Lower lobe of right lung (tissue), 2 donors: ENCODE measurements at places on chromosomes 5 and 9. TPM values are rescaled to one million over a fixed set of nuclear protein-coding genes. Genes with fewer than 3 reads are reported as not detected.

GRCh38 chr5:160649304-160649703, 202.7 kb downstream of the ATP10B start:
- H3K36me3 ChIP-seq: no peaks in the 10 kb centered on the region
- H3K4me1 ChIP-seq: no peaks in the 10 kb centered on the region
- H3K4me3 ChIP-seq: no peak overlapping the region
- no peak for DNase-seq

DNA sequence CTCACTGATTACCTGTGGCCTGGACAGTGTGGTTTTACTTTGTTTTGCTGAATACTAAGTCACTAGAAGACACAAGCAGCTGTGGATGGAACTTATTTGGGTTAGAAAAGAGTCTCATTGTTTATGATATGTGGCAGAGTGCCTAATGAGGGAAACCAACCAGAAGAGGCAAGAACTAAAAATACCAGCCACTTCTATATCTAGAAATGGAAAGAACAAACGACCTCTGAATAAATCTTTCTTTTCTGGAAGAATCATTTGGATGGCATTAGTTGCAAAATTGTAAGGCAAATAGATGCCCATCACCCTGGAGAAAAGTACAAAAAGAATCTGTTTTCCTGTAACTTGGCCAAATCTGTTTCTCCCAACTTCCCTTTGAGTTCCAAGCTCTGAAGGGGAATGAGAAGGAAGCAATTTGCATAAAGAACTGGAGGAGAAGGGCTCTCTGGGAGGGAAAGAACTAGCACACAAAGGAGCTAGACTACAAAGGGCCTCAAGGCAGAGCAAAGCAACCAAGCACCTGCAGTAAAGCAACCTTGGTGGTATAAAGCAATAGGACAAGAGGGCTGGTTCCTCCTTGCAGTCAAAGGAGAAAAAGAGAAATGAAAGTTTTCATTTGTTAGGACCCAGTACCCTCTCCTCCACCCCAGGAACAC, 455.4 kb downstream of the CAAP1 start:
- no peak overlapping the region for H3K4me3 ChIP-seq
- DNase-seq: no peak
- H3K4me1 ChIP-seq: no peaks in the 10 kb centered on the region
- H3K27ac ChIP-seq: no peak overlapping the region
- no peaks in the 10 kb centered on the region for H3K27me3 ChIP-seq
- no peaks in the 10 kb centered on the region for H3K36me3 ChIP-seq

DNA sequence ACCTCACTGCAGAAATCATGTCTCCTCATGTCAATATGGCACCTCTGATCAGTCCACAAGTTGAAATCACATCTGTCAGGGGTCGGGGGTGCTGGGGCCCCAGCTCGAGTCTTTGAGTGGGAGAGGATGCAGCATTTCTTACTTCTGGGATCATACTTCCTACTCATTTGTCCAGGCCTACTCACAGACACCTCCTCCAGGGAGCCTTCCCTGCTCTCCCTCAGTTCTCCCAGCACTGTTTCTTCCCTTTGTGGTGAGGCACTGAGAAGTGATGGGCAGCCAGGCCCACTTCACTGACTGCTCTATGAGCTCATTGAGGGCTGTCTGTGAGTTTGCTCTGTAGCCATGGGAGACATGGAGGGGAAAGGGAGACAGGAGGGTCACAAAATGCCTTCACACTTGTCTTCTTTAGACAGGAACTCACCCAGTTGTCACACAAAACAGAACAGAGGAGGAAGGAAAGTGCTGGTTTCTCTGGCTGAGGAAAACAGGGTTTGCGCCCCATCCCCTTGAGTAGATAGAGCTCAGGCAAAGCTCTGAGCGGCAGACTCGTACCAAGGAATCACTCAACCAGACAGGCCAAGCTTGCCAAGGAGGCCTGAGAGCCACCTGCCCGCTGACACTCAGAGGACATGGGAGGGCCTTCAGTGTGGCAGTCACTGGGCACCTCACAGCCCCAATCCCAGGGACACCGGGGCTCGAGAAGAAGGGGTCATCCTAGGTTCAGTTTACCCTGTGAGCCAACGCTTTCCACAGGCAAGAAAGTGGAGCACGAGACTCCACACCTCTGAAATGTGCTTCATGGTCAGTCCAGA, 152.9 kb downstream of the GABBR2 start:
- no peak overlapping the region for H3K27ac ChIP-seq
- no peaks in the 10 kb centered on the region for H3K36me3 ChIP-seq
- no peak overlapping the region for H3K4me3 ChIP-seq
- DNase-seq: no peak
- H3K27me3 ChIP-seq: no peaks in the 10 kb centered on the region

DNA sequence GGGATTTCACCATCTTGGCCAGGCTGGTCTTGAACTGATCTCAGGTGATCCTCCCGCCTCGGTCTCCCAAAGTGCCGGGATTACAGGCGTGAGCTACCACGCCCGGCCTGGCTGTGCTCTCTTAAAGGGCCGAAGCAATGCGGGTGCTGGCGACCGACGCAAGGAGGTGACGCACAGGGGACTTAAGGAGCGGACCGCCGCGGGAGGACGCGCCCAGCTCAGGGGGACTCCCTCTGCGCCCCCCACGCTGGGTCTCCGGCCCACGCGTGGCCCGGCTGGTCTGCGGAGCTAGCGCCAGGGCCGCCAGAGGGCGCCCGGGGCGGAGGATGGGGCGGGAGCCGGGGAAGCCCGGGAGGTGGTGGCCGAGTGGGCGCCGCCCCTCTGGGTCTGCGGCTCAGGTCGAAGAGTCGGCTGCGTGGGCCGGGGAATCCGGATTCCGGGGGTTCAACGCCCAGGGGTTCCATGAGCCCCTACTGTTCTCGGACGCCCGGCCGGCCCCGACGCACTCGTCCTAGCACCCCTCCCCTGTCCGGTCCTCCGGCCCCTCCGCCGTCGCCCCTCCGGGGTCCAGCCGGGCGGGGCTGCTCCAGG, 502 bp upstream of the CERCAM start:
- H3K27me3 ChIP-seq: peaks cover 36% of the 10 kb centered on the region
- peak overlapping the region; percentile 69 for H3K27ac ChIP-seq
- no peaks in the 10 kb centered on the region for H3K36me3 ChIP-seq
- peak overlapping the region; percentile 98 for H3K4me3 ChIP-seq

GRCh38 chr5:157842787-157843186, 16.2 kb downstream of the CLINT1 start:
- peaks cover 5% of the 10 kb centered on the region for H3K36me3 ChIP-seq
- no peak overlapping the region for H3K27ac ChIP-seq
- no peak for DNase-seq

Gene FOXD4L3
- 0.21 TPM for total RNA-seq

Gene SVEP1
- 55.9 TPM for total RNA-seq

DNA sequence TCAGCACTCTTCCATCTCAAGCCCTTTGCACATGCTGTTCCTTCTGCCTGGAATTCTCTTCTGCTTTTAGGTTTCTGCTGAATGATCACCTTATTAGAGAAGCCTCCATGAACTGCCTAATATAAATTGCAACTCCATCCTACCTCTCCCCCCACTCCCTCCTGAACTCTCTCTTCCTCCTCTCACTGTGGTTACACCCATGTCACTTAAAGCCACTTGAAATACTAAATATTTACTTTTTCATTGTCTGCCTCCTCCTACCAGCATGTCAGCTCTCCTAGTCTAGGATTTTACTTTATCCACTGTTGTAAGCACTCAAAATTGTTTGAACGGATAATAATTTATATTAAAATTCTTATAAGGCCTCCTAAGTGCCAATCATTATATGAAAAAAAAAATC, 43.8 kb downstream of the ACTL7B start:
- H3K27ac ChIP-seq: no peak overlapping the region
- H3K4me1 ChIP-seq: peaks cover 6% of the 10 kb centered on the region
- no peaks in the 10 kb centered on the region for H3K27me3 ChIP-seq
- H3K36me3 ChIP-seq: no peaks in the 10 kb centered on the region
- no peak for DNase-seq

Gene CEL
- total RNA-seq: 1.4 TPM

Gene PALM2AKAP2
- 26.2 TPM for total RNA-seq

GRCh38 chr5:15904899-15905830, 274.4 kb downstream of the MARCHF11 start:
- peaks cover 9% of the 10 kb centered on the region for H3K4me1 ChIP-seq
- no peaks in the 10 kb centered on the region for H3K36me3 ChIP-seq
- DNase-seq: no peak
- H3K27me3 ChIP-seq: no peaks in the 10 kb centered on the region
- no peak overlapping the region for H3K4me3 ChIP-seq

DNA sequence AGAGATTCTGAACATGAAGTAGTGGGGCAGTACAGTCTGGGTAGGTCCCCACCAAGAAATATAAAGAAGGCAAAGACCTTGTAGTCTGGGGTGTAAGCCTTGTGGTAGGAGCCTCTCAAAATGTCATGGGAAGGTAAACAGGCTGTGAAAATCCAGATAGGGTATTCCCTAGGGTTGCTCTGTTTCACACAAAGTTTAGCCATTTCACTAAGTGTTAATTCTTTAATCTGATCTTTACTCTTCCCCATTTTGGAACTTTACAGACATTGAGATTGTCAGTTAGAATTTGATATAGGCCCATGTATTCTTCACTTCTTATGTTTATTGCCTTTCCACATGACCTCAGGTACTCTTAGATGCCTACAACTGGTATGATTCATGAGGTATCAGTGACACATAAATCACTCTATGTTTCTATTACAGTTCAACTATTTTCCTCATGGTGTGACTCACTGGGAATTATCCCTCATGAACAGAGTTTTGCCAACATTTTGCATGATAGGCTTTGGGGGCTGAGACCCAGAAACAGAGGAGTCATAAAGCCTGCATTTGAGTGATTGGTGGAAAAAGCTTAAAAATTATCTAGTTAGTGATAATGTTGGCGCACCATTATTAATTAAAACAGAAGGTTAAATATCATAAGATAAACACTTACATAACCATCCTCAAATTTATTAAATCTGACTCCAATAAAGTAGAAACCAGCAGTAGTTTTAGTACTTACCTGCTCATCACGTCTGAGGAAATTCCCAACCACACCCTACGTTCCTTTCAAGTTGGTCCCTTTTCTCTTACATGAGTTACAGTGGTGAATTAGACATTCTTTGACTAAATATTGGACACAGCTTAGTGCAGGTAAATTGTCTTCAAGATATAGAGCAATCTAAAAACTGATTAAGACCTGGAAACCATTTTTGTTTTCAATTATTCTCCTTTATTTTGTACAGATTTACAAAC, 399.8 kb upstream of the MEF2C start:
- H3K27ac ChIP-seq: no peak overlapping the region
- no peaks in the 10 kb centered on the region for H3K27me3 ChIP-seq
- H3K4me1 ChIP-seq: peaks cover 5% of the 10 kb centered on the region
- no peaks in the 10 kb centered on the region for H3K36me3 ChIP-seq
- H3K4me3 ChIP-seq: no peak overlapping the region

- no peaks in the 10 kb centered on the region for H3K27me3 ChIP-seq
- H3K36me3 ChIP-seq: no peaks in the 10 kb centered on the region
- no peak overlapping the region for H3K4me3 ChIP-seq
- DNase-seq: no peak
- H3K27ac ChIP-seq: no peak overlapping the region
Measured at GRCh38 chr5:73821003-73821402, 195.0 kb downstream of the ARHGEF28 start.

Gene SPINK7
- not detected for total RNA-seq

DNA sequence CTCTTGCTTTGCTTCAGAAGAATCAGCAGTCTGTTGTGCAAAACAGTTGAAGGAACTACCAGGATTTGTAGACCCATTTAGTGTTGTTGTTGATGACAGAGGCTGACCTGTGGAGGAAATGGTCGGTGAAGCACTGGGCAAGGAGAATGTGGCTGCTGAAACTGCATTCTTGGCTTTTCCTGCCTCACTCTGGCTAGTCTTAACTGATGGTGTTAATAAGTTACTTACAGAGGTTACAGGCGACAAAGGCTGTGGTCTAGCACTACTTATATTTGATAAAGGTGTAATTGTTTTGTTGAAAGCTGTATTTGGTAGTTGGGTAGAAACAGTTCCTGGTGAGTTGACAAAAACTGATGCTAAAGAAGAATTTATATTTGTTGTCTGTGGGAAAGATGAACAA, 31.5 kb downstream of the MLANA start:
- no peaks in the 10 kb centered on the region for H3K4me1 ChIP-seq
- H3K36me3 ChIP-seq: peaks cover 53% of the 10 kb centered on the region
- no peak overlapping the region for H3K4me3 ChIP-seq
- no peak for DNase-seq
- H3K27ac ChIP-seq: no peak overlapping the region
- no peaks in the 10 kb centered on the region for H3K27me3 ChIP-seq

Gene NUDT12
- total RNA-seq: 11.8 TPM

Gene DDX4
- not detected for total RNA-seq

Gene OR1Q1
- not detected for total RNA-seq

- H3K36me3 ChIP-seq: no peaks in the 10 kb centered on the region
- H3K27ac ChIP-seq: peak overlapping the region; percentile 70
- H3K4me3 ChIP-seq: peak overlapping the region; percentile 65
Measured at GRCh38 chr9:83219924-83220438, 157.0 kb upstream of the RASEF start.

GRCh38 chr5:87535706-87536105, 123.0 kb upstream of the CCNH start:
- no peaks in the 10 kb centered on the region for H3K27me3 ChIP-seq
- H3K4me1 ChIP-seq: no peaks in the 10 kb centered on the region
- DNase-seq: no peak
- H3K36me3 ChIP-seq: no peaks in the 10 kb centered on the region

- H3K4me1 ChIP-seq: peaks cover 10% of the 10 kb centered on the region
- H3K4me3 ChIP-seq: no peak overlapping the region
- no peak overlapping the region for H3K27ac ChIP-seq
- DNase-seq: peak; percentile 75
- peaks cover 4% of the 10 kb centered on the region for H3K36me3 ChIP-seq
Measured at GRCh38 chr5:177607452-177608192, 7.7 kb downstream of the B4GALT7 start.

DNA sequence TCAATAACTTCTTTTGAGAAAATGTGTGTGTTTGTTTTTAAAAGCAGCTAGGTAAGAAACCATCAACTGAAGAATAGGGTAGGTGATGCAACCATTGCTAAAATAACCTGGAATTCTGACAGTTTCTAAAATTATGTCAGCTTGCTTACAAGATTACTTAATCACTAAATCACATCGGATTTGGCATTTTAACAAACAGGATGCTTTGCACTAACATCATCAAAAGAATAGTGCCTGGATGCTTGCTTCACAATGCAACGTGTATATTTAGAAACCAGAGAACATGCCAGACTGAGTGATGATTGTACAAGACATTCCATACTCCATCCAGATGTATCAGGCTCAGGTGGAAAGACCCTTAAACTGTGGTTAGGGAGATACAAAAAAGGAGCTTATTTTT, 43.9 kb downstream of the PAM start:
- H3K4me3 ChIP-seq: no peak overlapping the region
- H3K36me3 ChIP-seq: no peaks in the 10 kb centered on the region
- H3K4me1 ChIP-seq: peaks cover 25% of the 10 kb centered on the region
- no peaks in the 10 kb centered on the region for H3K27me3 ChIP-seq
- H3K27ac ChIP-seq: no peak overlapping the region
- no peak for DNase-seq

GRCh38 chr5:180093651-180094382, 22.3 kb upstream of the RNF130 start:
- H3K4me1 ChIP-seq: peaks cover 14% of the 10 kb centered on the region
- H3K36me3 ChIP-seq: no peaks in the 10 kb centered on the region
- DNase-seq: no peak
- no peaks in the 10 kb centered on the region for H3K27me3 ChIP-seq
- no peak overlapping the region for H3K4me3 ChIP-seq
- no peak overlapping the region for H3K27ac ChIP-seq

Gene SGTB
- total RNA-seq: 9.2 TPM

Gene SLC36A2
- total RNA-seq: not detected

- H3K4me1 ChIP-seq: no peaks in the 10 kb centered on the region
- no peak overlapping the region for H3K27ac ChIP-seq
- no peak for DNase-seq
- no peak overlapping the region for H3K4me3 ChIP-seq
- H3K27me3 ChIP-seq: no peaks in the 10 kb centered on the region
- H3K36me3 ChIP-seq: no peaks in the 10 kb centered on the region
Measured at GRCh38 chr9:70746316-70746715, 331.9 kb upstream of the KLF9 start.

Gene FABP6
- total RNA-seq: 4.9 TPM

Gene TAF11L5
- total RNA-seq: not detected
